ENCODE measurements at places on chromosomes 6 and 20. TPM values are rescaled to one million over a fixed set of nuclear protein-coding genes. Genes with fewer than 3 reads are reported as not detected.

EHMT2 gene
- 37.4 TPM for total RNA-seq

ZC3H12D gene
- total RNA-seq: under 0.01 TPM

MEI4 gene
- total RNA-seq: not detected

KIF16B gene
- total RNA-seq: 8.1 TPM

NELFE gene
- 77.6 TPM for total RNA-seq

JPH2 gene
- 0.13 TPM for total RNA-seq

CST7 gene
- total RNA-seq: not detected

GRM1 gene
- total RNA-seq: 0.13 TPM

RSPO3 gene
- total RNA-seq: not detected

SOBP gene
- 2.5 TPM for total RNA-seq

All from dermis microvascular lymphatic vessel endothelial cell (primary cell).